NCI-H1048 (cell line): ENCODE measurements at places on chromosomes 6 and 20.

GRCh38 chr6:46795816-46796215, 2.6 kb downstream of the MEP1A start:
- no peak for DNase-seq

DNA sequence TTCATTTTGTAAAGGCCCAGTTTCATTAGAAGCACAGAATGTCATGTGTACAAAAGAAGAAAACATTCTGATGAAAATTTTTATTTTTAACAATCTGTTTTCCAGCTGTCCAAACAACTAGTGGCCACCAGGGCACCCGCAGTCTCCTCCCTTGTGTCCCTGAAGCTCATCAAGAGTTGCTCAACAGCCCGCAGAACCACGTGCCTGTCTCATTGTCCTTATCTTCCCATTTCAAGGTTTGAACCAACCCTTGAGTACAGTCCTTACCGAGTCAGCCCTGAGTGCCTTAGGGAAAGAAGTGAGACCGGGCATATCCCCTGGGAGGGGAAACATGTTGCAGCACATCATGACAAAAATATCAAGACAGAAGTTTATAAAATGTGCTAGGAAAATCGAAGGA, 15.9 kb upstream of the ZNF133 start:
- DNase-seq, result no peak

DNA sequence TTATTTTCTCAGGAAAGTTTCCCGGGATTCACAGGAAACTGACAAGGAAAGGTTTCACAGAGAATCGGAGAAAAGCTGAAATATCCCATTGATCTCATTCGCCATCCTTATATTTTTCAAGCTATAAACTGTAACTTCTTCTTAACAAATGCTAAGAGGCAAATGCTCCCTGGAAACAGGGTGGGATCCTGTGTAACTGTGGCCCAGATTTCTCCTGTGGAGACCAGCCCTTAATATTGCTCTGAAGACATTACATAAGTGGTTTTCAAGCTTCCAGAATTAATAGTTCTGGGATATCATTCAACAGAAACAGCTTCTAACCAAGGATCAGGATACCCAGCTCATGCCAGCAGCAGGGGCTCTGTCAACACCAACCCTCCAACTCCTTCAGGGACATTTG, 69.2 kb downstream of the THBS2 start:
- DNase-seq, result no peak

DNA sequence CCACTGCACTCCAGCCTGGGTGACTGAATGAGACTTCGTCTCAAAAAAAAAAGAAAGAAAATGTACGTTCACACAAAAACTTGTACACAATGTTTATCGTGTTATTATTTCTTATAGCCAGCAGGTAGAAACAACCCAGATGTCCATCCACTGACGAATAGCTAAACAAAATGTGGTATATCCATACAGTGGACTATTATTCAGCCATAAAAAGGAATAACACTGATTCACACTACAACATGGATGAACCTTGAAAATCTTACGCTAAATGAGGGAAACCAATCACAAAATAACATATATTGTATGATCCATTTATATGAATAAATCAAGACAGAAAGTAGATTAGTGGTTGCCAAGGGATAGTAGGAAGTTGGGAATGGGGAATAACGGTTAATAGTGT, 75.1 kb upstream of the EPB41L1 start:
- no peak for DNase-seq

DNA sequence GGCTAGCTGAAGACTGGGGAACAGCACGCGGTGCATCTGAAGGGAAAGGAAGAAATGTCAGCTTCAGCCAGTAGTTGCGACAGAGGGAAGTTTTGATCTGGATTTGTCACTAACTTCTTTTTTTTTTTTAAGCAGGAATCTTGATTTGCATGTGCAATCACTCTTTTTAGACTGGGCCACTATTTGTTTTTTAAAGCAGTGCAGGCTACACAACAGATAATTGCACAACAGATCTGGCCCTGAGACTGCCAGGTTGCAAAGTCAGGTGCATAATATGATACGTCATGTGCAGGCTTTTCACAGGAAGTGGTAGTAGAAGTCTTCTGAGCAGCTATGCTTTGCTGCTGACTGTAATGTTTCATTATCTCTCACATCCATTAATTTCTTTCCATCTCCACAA, 13.5 kb downstream of the PFDN4 start:
- DNase-seq, result no peak

DNA sequence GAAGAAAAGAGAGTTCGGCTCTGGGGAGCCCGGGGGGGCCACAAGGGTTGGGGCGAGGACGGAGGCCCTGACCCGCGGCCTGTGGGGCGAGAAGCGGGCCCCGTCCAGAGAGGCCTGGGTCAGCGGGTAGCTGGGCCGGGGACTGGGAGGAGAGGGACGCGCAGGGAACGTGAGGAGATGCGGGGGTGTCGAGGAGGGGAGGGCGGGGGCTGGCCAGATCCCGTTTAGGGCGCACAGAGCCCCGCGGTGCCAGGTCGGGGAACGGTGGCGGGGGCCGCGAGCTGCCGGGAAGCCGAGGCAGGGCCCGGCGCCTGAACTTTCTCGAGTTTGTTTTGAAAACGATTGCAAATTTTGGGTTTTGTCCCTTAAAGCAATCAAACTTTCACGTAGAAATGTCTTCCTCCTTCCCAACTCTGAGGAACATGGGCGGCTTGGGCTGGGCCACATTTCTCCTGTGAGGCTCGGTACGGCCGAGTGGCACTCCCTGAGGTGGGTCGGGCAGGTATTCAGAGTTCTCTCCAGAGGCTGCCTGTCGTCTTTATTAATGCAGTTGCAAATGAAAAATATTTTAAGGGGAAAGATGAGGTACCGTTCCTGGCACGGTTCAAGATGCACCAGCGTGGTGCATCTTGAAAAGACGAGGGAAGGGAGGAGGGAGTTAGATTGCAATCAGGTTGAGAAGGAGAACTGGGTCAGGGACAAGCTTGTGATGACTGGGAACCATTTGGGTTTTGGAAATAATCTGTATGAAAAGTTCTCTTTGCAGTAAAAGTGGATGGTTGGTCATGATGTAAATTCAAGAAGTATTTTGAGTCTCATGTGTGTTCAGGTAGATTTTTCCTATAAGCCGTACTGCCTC, 972 bp downstream of the RNF8 start:
- DNase-seq, result no peak

GRCh38 chr20:37288091-37288490, 1.4 kb upstream of the MANBAL start:
- DNase-seq, result no peak

DNA sequence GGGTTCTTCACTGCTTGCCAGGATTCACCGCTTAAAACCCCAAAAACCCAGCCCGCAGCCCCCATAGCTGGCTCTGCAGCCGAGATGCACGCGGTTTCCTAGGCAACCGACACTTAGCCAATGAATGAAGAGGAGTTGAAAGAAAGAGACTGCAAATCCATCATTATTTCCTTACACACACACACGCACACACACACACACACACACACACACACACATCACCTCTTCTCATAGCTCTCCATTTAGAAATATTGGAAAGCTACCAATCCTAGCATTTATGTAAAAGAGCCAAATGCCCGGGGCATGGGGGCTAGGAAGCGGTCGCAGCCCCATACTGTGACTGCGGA, 3.4 kb upstream of the TUBB2B start:
- DNase-seq, result peak; percentile 89
